Bronchial epithelial cell (primary cell): ENCODE measurements at places on chromosomes 1 and 21.

DNA sequence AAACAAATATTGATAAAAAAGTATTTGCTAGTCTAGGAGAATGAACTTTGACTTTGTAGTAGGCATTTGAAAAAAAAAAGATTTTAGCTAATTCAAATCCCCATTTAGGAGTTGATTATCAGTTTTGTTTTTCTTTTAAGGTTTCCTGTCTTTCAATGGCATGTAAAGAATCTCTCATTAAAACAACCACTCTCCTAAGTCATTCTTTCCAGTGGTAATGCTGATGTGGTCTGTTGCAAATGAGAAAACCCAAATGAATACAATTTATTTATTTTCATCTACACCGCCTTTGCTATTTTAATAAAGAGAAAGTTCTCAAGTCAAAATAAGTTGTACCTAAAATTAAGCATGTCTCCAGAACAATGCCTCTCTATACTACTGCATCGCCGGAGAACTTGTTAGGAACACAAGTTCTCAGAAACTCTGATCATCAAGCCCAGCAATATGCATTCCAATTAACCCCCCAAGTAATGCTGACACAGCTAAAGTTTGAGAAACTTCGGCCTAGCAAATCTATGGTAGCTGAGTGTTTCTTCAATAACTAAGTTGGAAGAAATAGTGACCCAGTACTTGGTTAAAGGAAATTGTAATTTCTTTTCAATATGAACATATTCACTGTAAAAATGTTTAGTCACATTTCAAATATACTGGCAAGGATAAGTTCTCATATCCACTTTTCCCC is 255.1 kb downstream of the PTPRC start:
- no peak for DNase-seq

DNA sequence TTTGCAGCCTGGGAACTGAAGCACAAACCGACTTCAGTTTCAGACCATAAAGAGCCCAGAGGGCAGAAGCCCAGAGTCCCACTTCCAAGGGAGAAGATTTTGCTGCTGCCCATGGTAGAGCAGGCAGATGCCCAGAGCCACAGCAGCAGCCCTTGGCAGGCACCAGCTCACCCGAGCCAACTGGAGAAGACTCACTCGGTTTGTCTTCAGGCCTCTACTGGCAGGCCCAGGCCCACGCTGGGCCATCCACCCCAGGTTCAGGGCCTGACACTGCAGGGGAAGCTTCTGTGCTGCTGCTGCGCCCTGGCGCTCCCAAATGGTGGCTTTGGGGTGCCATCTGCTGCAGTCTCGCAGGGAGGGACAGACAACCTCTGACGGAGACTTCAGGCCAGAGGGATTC is 33.3 kb downstream of the SLC66A1 start:
- DNase-seq: no peak

GRCh38 chr1:12539705-12540579 is 78.1 kb downstream of the DHRS3 start:
- no peak for DNase-seq

DNA sequence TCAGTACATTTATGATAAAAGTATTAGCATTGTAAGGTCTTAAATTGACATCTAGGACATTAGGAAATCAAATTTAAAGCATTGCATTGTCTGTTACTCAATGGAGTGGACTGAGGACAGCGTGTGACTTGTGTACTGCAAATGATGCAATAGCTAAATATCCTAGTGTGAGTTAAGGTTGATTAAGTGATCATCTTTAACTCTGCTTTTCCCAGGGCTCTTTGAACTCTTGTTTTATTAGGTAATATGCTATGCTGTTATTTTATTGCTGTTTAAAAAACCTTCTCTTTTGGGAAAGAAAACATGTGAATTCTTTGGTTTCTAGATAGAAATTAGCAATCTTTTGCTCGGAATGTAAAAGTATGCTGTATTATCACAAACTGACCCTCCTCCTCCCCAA is 38.6 kb downstream of the NFIA start:
- DNase-seq: peak; percentile 67

GRCh38 chr1:1004420-1004779 is 4.5 kb upstream of the HES4 start:
- no peak for DNase-seq

DNA sequence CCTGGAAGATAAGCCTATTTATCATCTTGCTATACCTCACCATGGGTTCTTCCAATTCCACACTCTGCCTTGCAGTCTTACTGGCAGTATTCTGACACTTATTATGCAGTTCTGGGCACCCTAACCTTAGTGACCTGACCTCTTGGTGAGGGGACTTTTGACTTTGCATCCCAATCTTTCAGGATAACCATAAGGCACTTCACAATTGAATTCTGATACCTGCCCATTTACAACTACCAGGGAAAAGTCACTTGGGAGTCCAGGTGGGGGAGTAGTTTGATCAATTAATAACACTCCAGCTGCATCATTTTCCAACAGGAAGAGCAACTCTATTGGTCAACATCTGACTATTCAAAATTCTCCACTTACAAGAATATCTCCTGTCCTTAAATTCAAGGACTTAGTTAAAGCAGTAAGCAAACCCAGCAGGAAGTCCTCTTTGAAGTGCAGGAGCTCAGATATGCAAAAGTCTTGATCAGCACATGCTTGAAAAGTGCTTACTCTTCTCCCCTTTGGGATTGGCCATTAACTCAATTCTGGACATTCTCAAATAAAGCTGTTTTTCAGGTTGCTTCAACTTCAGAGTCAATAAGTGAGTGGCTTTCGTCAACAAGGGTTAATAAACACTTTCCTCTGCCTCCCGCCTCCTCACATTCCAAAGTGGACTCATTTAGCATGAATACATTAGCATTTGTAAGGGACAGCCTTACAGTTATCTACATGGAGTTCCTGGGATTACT is 177.4 kb upstream of the NRIP1 start:
- DNase-seq: peak; percentile 57

DNA sequence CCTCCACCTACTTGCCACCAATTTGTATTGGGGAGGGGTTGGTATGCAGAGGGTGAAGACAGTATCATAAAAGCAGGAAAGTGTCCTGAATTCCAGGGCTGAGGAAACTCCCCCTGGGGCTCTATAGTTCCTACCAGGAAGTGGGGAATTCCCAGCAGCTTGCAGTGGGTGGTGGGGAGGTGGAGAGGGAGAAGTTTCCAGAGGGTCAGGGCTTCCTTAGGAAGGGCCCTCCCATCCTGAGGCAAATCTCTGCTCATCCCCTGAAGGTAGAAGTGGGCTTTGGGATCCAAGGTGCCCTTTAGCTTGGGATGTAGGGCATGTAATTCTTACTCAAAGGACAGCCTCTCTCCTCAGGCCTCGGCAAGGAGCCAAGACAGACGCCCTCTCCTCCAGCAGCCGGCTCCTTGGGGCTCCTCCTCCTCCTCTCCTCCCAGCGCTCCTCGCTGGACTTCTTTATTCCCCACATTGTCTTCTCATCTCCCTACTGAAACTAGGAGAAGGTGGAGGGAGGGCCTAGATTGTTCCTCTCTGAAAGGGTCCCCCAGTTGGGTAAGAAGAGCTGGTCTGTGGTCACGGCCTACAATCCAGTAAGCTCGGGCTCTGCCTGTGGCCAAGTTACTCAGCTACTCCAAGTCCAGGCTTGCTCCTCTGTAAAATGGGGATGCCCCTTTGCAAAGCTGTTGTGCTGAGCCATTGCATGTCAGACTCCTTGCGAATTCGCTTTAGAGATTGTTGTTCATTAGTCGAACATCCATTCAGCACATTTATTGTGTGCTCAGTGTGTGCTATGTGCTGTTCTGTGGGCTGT is 17.9 kb upstream of the CSF1 start:
- peak; percentile 97 for DNase-seq

- no peak for DNase-seq
Measured at GRCh38 chr1:43035821-43036741, 77.4 kb upstream of the SLC2A1 start.

DNA sequence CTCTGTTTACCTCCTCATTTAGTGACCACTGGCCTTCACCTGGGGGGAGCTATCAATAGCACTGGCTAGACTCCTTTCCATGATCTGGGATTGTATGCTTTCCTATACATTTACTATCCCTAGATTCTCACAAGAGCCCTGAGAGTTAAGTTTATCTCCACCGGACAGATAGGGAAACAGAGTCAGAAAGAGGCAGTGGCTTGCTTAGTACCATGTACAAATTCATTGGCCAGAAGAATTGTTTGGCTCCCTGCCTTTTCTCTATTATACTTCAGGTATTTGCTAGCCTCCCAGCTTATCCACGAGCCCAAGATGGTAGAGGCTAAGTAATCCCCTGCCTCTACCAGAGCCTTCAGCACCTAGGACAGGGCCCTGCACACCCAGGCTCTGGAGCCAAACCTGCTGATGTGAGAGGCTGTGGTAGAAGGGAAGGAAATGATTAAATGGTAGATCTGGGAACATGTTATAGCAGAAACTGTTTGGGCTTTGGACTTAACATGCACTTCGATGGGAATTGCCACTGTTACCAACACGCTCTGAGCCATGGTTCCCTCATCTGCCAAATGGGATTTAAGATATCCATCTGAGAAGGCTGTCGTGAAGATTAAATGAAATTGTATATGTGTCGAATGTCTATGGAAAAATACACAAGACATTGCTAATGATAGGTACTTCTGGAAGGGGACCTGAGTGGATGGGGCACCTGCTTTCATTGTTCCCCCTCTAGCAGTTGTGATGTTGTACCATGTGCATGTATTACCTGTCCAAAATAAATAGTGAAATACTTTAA is 3.1 kb upstream of the BLACAT1 start:
- DNase-seq: peak; percentile 61

DNA sequence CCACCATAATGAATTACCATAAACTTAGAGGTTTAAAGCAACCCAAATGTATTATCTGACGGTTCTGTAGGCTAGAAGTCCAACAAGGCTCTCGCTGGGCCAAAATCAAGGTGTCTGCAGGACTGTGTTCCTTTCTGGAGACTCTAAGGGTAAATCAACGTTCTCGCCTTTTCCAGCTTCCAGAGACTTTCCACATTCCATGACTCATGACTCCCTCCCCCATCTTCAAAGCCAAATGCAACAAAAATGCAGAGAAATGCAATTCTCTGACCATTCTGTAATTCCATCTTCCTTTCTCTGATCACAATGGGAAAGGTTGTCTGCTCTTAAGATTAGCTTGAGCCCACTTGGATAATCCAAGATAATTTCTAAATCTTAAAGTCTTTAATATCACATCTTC is 287.1 kb downstream of the LTN1 start:
- no peak for DNase-seq

DNA sequence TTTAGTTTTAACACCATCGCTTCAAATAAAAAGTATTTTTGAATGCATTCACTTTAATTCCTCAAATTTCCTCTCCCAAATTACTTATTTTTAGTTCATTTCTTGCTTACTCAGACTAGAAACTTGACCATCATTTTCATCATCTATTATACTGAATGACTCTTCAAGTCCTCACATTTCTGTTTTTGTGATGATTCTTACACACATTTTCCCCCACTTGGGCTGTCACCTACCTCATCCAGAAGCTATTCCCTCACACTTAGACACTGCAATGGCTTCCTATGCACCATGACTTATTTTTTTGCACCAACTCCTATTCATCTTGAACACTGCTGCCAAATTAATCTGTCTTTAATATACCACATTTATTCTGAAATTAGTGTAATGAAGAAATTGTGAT is 239.6 kb upstream of the DUSP10 start:
- DNase-seq: no peak

DNA sequence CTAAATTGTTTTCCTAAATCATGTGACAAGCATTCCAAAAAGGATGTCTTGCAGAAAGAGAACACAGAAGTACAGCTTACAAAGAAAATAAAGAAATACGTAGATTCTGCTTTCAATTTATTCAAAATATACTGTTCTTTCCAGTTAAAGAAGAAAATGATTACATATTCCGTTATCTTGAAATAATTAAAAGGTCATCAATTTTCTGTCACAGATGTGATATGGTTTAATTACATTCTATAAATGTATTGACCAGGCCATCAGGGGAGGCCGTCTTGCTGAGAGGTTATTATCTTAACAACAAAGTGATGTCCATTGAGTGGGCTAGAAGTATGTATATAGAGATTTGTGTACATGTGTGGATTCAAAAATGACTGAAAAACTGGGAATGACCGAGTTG is 432.9 kb downstream of the SETD4 start:
- DNase-seq: no peak

GRCh38 chr21:20856926-20857325 is 141.3 kb upstream of the NCAM2 start:
- no peak for DNase-seq
